Activated CD8-positive, alpha-beta memory T cell treated with anti-CD3 and anti-CD28 coated beads for 4 hours (primary cell): ENCODE measurements at places on chromosomes 13 and 19.
A peak's percentile ranks its signal among the peaks of the same experiment; 100 is the strongest.

DNA sequence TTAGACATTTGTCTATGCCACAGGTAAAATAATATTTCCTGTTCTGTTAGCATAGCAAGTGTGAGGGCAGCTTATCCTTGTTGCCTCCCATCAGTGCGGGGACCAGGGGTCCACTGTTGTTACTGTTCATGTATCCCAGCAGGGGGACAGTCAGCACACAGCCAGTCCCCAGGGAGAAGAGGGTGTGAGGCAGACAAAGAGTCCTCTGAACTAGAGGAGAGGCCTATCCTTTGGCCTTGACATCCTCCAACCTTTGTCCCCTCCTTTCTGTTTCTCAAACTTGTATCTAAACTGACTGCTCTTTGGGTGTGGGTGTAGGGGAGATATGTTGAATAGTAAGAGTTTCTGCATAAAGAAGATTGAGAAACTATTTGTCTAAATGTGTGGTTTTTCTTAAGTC lies 2.9 kb upstream of the GPR18 start:
- no peak for DNase-seq

- no peak for DNase-seq
These were observed 642.1 kb upstream of the ARGLU1 start for GRCh38 chr13:107209824-107210722.

DNA sequence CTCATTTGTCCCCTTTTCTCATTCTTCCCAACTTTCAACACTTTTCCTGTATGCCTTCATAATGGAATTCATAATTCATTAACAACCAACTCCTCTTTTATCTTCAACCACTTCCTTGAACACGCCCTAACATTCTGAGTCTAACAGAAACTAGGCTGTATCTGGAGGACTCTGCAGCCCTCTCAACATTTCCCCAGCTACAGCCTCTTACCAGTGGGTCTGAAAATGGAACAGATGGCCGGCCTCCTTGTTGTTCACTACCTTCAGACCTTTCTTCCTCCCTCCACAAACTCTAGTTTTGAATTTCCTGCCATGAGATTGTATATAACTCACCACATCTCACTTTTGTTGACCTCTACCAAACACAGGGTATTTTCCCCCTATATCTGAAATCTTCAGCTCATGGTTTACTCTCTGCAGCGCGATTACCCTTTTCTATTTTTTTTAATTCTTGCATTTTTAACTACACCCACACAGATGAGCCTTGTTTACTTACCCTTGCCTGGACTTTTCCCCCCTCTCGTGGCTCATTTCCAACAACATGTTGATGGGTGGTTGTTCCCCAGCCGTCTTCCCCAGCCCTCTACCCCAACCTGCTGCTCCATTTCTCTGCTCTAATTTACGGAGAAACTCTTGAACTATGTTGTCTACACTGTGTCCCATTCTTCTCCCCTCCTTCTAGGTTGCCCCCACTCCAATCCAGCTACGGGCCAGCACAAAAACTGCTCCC lies 846 bp downstream of the ZNF790 start:
- DNase-seq, result no peak

DNA sequence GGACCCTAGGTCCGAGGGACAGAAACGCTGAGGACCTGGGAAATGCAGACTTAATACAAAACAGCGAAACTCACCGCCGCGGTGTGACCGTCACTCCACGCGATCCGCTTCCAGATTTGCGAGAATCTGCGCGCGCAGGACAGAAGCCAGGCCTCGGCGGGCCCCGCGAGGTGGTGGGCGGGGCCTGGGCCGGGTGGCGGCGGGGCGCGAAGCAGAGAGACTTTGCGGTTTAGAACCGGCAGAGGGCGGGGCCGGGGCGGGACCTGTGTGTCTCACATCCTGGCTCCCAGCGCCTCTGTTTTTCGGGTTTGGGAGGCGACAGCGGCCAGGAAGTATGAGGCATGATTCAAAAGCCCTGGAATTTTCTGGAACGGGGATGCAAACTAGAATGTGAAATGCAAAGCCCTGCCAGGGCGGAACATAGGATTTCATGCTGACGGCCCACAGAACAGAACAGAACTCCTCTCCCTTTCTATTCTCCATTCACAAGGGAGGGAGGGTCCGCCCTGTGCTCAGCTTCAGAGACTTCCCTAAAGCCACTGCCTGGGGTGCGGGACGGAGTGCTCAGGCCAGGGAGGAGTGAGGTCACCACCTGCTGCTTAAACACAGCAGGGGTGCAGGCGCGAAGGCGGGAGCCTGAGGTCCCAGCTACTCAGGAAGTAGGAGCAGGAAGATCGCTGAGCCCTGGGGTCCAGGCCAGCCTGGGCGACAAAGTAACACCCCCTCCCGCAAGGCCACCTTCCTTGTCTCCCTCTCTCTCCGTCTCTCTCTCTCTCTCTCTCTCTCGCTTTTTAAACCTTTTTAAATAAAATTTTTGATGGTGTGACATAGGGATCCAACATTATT lies 44.3 kb downstream of the ZNF611 start:
- peak; percentile 83 for DNase-seq

DNA sequence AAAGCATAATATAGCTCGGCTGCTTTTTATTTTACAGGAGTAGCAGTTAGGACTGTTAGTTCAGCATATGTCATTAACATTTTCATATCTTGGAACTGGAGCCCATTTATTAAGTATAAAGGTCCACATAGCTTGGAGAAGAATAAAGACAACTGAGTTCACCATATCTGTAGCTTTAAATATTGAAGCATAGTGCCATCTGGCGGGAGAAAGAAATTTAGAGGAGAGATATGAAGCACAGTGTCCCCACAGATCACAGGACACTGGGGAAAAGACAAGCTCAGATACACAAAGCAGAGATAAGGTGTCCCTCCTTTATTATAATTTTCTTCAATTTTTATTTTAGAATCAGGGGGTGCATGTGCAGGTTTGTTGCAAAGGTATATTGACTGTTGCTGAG lies 104.7 kb upstream of the FREM2 start:
- DNase-seq, result no peak

DNA sequence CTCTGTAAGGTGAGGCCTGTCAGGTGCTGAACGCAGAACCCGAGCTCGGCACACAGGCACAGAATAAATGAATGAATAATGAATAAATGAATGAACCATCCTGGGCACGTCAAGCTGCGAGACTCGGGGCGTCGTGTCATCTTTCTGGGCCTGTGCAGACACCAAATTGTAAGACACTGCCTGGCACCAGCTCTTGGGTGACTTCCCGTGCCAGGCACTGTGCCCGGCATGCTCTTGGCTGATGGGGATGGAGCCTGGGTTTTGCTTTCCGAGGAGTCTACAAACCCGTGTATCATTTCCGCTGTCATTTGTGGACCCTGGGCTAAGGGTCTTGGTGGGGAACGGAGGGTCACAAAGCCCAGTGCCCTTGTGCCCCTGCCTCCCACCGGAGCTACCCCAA lies 43.9 kb downstream of the CELF5 start:
- DNase-seq, result no peak

DNA sequence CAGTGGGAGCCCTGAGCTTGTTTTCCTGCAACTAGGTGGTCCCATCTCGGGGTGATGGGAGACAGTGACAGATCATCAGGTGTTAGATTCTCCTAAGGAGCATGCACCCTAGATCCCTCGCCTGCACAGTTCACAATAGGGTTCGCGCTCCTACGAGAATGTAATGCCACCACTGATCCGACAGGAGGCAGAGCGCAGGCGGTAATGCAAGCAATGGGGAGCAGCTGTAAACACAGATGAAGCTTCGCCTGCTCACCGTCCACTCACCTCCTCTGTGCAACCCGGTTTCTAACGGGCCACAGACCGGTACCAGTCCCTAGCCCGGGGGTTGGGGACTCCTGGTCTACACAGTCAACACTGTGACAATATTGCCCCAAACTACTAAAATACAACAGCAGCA lies 38.8 kb downstream of the CARD8 start:
- no peak for DNase-seq

DNA sequence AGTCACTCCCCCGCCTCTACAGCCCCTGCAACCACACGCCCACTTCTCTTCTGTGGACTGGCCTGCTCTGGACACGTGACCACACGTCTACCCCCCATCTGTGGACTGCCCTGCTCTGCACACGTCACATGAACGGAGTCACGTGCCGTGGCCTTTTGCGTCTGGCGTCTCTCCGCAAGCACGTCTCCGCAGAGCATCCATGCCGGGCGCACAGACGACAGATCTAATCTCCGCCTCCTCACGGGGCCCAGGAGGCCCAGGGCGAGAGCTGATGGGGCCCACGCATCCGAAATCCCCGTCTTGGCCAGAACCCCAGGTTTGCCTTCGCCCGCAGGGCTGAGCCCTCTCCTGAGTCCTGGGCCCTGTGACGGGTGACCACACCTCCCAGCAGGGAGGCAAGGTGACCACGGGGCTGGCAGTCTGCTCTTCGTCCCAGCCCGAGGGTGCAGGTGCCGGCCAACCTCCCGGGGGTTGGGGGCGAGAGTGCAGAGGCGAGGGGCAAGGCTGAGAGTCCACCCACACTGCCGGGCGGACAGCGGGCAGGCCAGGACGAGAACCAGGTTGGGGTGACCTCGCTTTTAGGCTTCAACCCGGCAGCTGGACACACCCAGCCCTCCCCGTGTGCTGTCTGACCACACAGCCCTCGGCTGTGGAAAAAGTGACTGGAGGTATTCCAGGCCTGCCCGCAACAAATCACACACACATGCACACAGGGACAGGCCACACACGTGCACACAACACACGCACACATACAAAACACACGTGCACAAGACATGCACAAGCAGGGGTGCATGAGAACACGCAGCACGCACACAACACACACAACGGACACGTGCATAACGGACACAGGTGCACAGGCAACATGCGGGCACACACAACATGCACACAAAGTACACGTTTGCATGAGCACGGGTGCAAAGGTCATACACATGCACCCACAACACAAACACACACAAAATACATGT lies 3.9 kb downstream of the SBNO2 start:
- DNase-seq, result no peak

GRCh38 chr13:77860507-77860981 lies 58.1 kb downstream of the EDNRB start:
- no peak for DNase-seq
